Stimulated activated CD4-positive, alpha-beta T cell treated with anti-CD3 and anti-CD28 coated beads, Interleukin-2, amount 100 ng/mL, for 4 hours (primary cell): ENCODE measurements at places on chromosomes 7 and 10.

GRCh38 chr7:103821092-103821491 is 168.4 kb downstream of the RELN start:
- DNase-seq = no peak

GRCh38 chr7:28853150-28853549 is 105.0 kb downstream of the TRIL start:
- no peak for DNase-seq

- no peak for DNase-seq
Measured at GRCh38 chr7:128398841-128399135, 11.0 kb downstream of the IMPDH1 start.

GRCh38 chr7:815284-816216 is 16.7 kb upstream of the SUN1 start:
- no peak for DNase-seq

- DNase-seq = no peak
Measured at GRCh38 chr10:132100091-132100481, 34.3 kb downstream of the JAKMIP3 start.

DNA sequence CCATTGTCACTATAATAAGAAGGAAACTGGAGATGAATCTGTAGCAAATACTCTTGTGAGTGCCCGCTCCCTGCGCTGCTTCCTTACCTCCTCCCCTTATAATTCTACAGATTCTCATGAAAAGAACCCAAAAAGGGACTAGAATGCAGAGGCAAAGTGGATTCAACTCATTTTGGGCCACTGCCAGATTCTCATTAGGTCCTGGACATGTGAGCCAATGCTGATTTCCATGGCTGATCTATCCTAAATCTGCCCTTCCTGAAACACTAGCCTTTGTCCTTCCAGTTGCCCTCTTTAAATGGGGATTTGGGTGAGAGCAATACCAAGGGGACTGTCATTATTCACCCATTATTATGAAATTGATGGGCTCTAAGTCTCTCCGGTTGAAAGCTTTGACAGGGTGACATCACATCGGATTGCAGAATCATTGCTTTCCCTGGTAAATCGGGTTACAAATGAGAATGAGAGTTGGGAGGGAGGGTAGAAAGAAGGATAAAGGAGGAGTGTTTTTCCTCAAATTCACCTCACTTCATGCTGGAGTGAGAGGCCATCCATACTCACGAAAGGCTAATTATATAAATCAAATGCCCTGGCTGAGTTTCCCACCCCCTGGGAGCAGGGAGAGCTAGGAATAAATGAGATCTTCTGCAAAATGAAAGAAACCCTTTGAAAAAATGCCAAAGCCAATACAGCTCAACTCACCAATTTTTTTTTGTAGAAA is 37.5 kb downstream of the PTN start:
- no peak for DNase-seq

DNA sequence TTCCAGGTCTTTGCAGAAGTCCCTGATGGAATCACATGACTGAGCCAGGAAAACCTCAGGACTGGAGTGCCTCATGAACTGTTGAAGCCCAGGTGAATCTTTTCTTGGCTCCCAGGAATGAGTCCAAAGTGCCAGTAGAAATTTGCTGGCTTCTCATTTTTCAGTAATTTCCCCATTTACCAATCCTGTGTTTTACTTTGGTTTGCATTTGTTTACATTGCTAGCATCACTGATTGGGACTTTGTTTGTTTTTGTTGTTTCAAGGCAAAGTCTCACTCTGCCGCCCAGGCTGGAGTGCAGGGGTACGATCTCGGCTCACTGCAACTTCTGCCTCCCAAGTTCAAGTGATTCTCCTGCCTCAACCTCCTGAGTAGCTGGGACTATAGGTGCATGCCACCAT is 1.6 kb upstream of the ZNF12 start:
- no peak for DNase-seq

GRCh38 chr7:157855452-157856213 is 518.8 kb downstream of the DNAJB6 start:
- no peak for DNase-seq
